Activated T-helper 9 cell treated with anti-CD3 and anti-CD28 coated beads, Interleukin-2, amount 50 U/mL, for 16 hours (primary cell): ENCODE measurements at places on chromosomes 1 and 21.

DNA sequence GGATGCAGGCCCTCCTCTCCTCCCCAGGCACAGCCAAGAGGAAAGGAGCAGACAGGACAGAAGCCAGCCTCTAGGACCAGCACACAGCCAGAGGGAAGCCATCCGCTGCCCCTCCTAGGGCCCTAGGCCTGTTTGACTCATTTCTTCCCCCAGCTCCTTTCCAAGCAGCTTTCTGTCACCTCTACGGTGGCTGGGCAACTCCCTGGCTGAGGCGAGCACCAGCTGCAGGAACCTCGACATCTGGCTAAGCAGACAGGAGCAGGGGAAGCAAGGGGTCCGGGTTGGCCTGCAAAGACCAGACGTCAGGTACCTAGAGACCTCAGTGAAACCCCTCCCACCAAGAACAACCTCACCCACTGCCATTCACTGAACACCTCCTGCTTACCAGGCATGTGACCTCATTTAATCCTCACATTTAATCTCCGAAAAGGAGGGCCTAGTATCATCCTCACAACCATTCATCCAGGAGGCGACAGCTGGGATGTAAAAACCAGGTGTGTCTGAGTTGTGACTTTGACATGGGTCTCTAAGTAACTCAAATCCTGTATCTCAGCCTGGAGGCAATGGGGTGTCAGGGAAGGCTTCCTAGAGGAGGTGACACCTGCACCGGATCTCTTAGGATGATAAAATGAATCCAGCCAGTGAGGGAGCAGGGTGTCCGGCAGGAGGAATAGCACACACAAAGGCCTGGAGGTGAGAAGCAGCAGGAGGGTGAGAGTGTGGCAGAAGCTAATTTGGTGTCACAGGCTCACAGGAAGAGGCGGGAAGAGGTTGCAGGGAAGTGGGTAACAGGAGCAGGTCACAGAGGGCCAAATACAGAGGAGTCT, 5.9 kb downstream of the LRP8 start:
- DNase-seq = no peak

DNA sequence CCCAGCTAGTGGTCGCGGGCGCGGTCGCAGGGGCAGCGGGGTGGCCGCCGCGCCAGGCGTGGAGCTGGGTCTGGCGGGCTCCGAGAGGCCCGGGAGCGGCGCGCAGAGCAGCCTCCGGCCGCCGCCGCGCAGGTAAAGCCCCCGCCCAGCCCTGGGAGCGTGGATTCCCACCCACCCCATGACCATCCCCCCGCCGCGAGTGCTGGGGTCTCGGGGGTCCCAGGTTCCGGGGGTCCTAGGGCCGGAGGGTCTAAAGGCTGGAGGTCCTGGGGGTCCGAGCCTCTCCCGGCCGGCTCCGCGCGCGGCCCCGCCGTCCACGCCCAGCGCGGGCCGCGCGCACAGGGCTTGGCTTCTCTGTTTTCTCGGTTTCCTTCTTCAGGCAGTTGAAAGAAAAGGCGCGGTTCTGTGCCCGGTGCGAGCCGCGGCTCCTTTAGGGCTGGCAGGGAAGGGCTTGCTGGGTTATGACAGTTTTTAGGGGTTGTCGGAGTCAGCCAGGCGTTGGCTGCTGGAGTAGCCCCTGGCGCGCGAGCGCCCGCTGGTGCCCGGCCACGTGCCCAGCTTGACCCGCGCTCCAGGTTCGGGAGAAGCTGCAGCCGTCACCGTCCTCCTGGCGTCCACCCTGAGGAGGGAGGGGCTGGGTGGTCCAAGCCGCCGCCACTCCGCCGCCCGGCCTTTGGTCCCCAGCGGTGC, 359 bp downstream of the LRRC3 start:
- no peak for DNase-seq

- no peak for DNase-seq
Observed at GRCh38 chr1:175511496-175511895, 231.9 kb downstream of the TNR start.

GRCh38 chr1:218674280-218674773, 329.2 kb downstream of the TGFB2 start:
- DNase-seq = no peak

DNA sequence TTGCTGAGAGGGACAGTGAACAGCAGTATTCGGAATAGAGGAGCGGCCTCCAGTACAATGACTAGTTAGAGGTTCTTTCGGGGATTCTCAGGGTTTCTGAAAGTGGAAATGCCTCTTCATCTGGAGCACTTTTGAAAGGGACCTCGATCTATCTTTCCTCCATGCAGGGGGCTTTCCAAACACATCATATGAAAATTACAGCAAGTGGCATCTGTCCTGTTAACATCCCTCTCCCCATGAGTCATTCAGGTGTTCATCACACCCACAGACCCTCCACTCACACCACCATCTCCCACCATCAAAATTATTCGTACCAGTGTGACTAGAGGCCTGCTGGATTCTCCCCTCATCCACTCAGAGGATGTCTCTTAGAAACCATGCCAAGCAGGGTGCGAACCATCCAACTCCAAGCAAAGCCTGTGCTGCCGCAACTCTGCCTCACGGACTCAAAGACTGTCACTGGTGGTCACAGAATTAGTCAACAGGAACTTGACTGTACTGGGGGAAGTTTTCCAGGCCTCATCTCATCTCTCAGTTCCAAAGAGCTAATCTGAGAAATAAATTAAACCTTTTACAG, 211.1 kb downstream of the MRPL39 start:
- DNase-seq = peak; percentile 56

GRCh38 chr1:18926315-18927081, 24.1 kb upstream of the ALDH4A1 start:
- DNase-seq = peak; percentile 79

DNA sequence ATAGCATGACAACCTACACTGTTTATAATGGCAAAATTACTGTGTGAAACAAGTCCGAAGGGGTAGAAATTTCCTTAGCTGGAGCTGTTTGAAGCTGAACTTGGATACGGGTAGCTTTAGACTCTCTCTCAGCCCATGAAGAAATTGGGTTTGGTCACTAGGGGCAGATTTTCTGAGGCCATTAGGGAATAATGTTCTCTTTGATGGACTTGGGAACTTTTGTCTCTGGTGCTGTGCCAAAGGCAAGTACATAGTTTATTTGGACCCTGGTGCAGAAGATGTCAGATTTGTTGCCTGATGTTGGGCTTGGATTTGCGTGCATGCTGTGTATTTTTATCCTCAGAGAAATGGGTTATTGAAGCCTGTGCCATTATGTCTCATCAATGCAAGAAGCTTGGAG, 109.6 kb downstream of the VPS13D start:
- DNase-seq = no peak

- no peak for DNase-seq
Observed at GRCh38 chr1:55695552-55695951, 480.4 kb upstream of the USP24 start.

- no peak for DNase-seq
Observed at GRCh38 chr1:3196577-3197245, 127.7 kb downstream of the PRDM16 start.

GRCh38 chr1:110053552-110054428, 16.7 kb downstream of the ALX3 start:
- peak; percentile 60 for DNase-seq

GRCh38 chr1:53799141-53799540, 39.0 kb downstream of the NDC1 start:
- no peak for DNase-seq

GRCh38 chr1:94949681-94950661, 23.1 kb upstream of the CNN3 start:
- DNase-seq = no peak

GRCh38 chr1:180577361-180577760, 18.6 kb downstream of the OVAAL start:
- DNase-seq = no peak

- DNase-seq = peak; percentile 31
Observed at GRCh38 chr1:115112496-115113375, 23.4 kb upstream of the TSPAN2 start.

- no peak for DNase-seq
Observed at GRCh38 chr1:117171900-117172511, 38.7 kb downstream of the VTCN1 start.

DNA sequence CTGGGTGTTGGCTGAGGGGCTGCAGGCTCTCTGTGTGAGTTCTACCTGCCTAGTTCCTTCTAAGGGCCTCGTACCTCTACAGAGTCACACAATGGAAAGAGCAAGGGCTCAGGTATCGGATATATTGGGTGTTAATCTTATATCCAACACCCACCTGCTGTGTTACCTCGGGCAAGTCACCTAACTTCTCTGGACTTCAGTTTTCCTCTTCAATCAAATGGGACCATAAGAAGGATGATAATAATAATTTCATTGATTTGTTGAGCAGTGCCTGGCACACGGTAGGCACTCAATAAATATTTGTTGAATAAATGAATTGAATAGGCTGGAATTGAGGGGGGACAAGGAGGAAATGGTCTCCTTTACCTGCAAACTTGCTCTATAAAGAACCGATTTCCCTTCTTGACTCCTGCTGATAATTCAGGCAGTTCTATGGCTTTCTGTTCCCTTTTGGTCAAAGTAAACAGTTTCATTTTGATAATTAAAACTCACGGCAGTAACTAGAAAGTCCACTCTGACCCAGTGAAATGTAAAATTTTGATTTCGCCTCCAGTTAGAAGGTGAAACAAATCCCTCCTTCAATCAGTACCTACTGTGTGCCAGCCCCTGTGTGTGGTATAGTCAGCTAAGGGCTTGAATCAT, 16.5 kb upstream of the MAN1C1 start:
- DNase-seq = no peak

DNA sequence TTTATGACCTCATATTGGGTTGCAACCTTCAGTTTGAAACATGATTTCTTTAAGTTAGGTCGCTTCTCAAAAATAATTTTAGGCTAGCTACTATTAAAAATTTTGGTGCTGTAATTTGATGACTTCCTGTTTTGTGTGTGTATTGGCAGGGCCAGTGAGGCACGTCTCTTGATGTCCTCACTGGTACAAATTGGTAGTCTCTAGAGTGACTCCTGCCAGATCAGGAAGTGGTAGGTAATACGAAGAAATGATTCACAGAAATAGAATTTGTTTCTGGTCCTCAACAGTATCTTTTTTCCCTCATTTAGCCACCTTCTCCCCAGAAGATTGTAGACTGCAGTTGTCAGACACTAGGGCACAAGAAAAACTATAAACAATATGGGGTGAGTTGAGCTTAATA, 120.9 kb upstream of the KIAA1614 start:
- DNase-seq = no peak

DNA sequence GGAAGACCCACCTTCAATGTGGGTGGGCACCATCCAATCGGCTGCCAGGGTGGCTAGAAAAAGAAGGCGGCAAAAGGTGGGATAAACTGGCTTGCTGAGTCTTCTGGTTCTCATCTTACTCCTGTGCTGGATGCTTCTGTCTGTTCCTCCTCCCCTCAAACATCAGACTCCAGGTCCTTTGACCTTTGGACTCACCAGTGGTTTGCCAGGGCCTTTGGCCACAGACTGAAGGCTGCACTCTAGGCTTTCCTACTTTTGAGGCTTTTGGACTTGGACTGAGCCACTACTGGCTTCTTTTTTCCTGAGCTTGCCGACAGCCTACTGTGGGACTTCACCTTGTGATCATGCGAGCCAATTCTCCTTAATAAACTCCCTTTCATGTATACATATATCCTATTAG, 55.9 kb downstream of the VCAM1 start:
- no peak for DNase-seq

- no peak for DNase-seq
Observed at GRCh38 chr1:48898894-48899293, 122.2 kb upstream of the BEND5 start.

- DNase-seq = no peak
Observed at GRCh38 chr1:162357681-162358266, 18.9 kb downstream of the SPATA46 start.

- no peak for DNase-seq
Observed at GRCh38 chr21:42160765-42161164, 58.2 kb upstream of the ABCG1 start.

GRCh38 chr1:236494586-236495466, 29.0 kb upstream of the LGALS8 start:
- DNase-seq = no peak

DNA sequence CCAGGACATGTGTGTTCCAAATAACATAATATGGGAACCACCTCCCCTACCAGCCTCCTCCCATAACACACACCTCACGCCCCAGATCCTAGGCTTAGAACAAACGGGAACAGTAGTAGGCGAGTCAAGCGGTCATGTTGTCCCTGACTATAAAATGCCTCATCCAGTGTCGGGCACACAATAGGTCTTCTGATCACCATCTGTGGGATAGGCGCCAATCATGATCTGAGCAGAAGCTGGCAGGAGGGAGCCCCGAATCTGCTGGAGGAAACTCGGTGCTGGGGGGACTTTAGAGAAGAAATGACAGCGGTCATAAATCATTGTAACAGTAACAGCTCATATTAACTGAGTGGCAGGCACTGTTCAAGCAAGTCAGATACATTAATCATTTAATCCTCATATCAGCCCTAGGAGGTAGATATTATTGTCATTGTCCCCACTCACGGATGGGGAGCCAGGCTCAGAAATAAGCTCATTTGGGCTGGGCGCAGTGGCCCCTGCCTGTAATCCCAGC, 13.4 kb downstream of the ALPL start:
- no peak for DNase-seq

DNA sequence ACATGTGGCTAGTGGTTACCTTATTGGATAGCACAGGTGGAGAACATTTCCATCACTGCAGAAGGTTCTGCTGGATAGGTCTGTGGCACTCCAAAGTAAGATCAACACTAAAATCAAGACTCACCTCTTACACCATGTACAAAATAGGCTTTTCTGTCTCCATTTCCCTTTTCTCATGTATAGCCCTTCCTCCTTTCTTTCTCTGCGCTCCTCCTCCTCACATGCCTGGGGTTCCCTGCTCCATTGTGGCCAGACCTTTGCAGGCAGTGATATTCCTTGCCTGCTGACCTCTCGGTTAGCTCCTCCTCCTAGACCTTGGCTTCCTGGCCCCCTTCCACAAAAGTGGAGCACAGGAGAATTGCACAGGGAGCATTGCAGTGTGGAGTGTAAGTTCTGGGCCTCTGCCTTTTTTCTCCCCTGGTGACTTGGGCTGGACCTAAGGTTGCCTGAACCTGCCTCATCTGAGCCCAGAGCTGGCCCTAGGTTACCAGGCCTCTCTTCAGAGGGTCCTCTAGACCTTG, 33.2 kb upstream of the RBM15 start:
- DNase-seq = no peak

- DNase-seq = no peak
Observed at GRCh38 chr1:198245379-198245778, 88.6 kb downstream of the NEK7 start.

- DNase-seq = no peak
Observed at GRCh38 chr1:220698607-220699016, 8.4 kb downstream of the C1orf115 start.

DNA sequence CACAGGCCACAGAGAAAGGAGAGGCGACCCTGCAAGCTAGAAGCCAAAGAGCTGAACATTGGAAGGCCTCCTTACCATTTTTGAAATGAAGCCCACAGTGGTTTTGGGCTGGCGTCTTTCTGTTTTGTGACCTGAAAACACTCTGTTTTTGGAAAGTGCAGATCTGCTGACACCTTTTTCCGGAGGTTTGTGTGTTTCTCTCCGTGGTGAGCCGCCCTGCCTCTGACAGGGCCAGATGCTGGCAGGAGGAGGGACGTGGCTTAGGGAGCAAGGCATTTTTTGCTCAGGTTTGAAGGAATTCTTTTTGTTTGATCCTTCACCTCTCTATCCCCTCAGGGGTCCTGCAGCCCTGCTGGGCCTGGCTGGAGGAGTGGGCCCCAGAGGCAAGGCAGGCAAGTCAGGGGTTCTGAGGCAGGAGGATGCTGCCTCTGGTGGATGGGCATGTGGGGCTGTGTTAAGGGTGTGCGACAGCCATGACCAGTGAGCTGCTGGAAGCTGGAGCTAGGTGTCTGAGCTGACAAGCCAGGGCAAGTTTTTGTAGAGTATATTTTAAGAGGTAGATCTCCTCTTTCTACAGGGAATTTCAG, 133.8 kb downstream of the CAMTA1 start:
- DNase-seq = no peak

GRCh38 chr1:208159555-208160258, 84.5 kb downstream of the PLXNA2 start:
- no peak for DNase-seq
